ENCODE measurements at places on chromosomes 4 and X.

DNA sequence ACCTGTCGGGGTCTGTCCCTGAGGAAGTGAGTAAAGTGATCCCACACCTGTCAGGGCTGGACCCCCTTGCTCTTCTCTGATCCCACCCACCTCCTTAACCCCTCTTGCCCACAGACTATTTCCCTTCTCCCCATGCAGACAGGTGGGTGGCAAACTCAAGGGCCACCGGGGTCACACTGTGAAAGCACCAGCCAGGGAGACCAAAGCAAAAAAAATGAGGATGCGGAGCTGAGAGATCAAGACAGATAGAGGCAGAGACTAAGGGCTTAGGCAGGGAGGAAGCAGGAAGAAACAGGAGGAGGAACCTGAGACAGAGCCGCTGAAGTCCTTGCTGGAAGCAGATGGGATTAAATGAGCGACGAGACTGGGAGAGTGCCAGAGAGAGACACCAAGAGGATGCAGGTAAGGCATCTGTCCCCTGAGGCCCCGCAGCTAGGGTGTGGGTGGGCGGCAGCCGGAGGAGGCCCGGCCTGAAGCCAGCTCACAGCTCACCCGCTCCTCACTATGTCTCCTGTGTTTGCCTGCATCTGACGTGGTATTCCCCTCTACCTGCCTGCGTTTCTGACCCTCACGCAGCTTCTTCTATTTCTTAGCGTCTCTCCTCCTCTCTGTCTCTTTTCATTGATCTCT, 7.2 kb downstream of the TIMM17B start:
- DNase-seq: no peak

DNA sequence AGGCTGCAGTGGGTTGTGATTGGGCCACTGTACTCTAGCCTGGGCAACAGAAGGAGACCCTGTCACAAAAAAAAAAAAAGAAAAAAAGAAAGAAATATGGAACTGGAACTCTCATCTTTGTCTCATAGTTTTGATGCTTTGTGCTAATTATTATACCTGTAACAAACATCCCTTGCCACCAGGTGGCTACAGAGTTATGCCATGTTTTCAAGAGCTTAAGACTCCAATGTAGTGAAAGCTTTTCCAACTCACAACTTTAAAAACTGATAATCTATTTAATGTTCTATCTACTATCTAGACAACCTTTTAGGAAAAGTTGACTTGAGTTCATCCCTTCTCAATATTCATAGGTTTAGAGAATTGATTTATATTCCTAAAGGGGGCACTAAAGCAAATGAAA, 42.4 kb downstream of the HTR2C start:
- DNase-seq: no peak

GRCh38 chrX:109739625-109740432, 6.8 kb upstream of the ACSL4 start:
- no peak for DNase-seq

GRCh38 chr4:94274912-94275311, 67.2 kb downstream of the SMARCAD1 start:
- no peak for DNase-seq

DNA sequence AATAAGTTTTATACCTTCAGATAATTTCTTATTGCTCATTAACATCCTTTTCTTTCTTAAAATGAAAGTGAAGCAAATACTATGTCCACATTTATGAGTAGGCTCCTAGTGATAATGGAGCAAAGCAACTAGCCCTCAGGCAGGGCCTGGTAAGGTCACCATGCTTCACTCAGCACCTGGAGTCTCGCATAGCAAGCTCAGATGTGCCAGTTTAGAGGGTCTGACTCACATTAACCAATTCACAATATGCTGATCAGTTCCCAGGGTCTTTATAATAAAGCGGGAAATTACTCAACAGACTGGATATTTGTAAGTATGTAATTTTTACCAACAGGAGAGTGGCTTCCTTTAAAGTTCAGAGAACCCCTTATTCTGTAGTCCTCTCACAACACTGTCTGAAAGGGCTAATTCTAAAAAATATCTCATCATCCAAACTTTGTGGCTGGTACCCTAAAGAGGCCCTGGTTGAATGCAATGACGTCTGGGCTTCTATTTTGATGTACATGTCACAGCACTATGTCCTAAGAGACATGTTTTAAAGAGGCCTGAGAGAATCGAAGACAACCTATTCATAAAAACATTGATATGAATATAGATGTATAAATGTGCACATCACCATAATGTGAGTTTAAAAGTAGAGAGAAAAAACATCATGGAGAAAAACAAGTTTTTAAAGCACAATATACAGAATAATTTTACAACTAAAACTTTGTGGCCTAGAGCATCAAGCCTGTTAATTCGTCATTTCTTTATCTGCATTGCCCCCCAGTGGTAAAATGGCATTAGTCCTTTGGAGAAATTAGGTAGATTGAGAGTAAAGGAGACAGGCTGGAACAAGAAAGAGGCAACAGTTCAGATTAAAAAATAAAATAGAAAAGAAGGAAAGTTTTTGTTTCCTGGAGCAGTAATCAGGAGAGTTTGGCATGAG, 44.3 kb downstream of the IL21 start:
- no peak for DNase-seq

- no peak for DNase-seq
These were observed 359.7 kb downstream of the ADAM29 start for GRCh38 chr4:175277816-175278215.

GRCh38 chr4:152849350-152849749, 69.6 kb downstream of the ARFIP1 start:
- no peak for DNase-seq

DNA sequence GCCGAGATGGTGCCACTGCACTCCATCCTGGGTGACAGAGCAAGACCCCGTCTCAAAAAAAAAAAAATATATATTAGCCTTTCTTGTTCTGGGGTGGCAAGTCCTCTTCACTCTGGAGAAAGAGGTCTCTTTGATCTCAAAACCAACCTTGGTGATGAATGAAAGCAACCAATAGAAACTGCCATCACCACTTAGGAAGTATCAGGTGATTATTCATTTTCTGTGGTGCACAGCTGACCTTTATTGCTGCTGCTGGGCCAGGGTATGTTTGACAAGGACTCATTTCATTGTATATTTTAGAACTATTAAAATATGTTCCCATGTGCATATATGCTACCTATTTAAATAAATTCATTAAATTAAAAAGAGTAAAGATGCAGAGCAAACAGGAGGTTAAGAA, 76.0 kb upstream of the KIT start:
- DNase-seq: no peak

- DNase-seq: peak; percentile 37
These were observed 22.4 kb upstream of the CLTRN start for GRCh38 chrX:15686818-15687685.

- no peak for DNase-seq
These were observed 50.0 kb downstream of the EVC start for GRCh38 chr4:5760936-5761480.

GRCh38 chr4:25993395-25994185, 79.6 kb downstream of the SMIM20 start:
- no peak for DNase-seq

GRCh38 chr4:118920247-118920646, 31.6 kb downstream of the SYNPO2 start:
- DNase-seq: no peak

- DNase-seq: no peak
These were observed 82.4 kb downstream of the AFAP1 start for GRCh38 chr4:7857238-7857701.

DNA sequence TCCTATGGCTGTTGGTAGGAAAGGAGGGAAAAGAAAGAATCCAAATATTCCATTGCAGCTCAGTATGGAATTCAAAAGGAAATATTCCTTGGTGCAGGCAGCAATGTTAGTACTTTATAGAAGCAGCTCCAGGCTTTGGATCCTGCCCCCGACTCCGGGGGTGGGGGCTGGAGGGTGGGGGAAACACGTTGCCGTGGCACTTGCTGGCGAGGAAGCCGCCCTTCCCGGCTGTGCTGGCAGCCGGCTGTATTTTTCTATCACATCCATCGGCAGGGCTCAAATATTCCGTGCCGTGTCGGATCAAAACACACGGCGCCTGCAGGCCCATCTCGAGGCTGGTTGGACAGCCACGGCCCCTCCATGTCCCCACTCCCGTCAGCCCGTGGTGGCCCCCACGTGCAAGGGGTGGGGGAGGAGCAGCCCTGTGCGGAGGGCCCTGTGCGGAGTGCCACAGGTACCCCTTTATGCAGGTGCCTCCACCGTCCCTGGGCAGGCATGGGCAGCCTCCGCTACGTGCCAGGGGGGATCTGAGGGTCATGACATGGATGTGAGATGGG, 5.8 kb downstream of the ADRA2C start:
- DNase-seq: no peak

- DNase-seq: no peak
These were observed 25.3 kb downstream of the CPE start for GRCh38 chr4:165404080-165404479.

DNA sequence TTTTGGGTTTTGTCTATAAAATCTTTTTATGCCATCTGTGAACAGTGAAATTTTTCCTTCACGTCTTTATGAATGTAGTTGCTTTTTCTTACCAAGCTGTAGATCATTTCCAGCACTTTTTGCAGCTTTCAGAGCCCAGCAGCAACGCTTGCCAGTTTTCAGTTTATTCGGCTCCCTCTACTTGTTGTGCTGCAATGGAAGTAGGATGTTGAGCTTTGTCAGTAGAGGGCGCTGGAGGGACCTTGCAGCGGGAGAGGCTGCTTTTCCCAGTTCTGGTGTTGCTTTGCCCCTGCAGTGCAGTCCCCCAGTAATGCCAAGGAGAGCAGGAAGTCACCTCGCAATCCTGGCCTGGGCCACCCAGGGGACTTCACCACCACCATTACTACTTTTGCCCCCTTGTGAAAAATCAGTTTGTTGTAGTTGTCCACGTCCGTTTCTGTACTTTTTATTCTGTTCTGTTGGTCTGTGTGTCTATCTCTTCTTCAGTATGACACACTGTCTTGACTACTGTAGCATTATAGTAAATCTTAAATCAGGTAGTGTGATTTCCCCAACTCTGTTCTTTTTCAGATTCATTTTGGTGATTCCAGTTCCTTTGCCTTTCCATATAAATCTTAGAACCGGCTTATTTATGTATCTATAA, 21.8 kb downstream of the CMC4 start:
- no peak for DNase-seq

DNA sequence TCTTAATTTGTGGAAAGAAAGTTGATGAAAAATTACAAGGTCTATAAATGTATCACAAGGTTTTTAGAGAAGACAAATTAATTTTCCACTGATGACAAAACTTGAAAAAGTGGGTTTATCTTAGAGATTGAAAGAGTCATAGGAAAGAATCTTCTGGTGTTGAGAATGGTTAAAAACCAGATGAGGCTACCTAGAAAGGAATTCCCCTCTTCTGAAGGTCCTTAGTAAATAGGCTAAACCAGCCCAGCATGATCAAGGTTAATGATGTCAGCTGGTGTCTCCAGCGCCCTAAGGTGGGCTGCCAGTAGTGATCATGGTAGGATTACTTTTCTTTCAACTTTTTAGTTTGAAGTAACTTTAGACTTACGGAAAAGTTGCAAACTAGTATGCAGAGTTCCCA, 71.8 kb upstream of the PGRMC2 start:
- no peak for DNase-seq

DNA sequence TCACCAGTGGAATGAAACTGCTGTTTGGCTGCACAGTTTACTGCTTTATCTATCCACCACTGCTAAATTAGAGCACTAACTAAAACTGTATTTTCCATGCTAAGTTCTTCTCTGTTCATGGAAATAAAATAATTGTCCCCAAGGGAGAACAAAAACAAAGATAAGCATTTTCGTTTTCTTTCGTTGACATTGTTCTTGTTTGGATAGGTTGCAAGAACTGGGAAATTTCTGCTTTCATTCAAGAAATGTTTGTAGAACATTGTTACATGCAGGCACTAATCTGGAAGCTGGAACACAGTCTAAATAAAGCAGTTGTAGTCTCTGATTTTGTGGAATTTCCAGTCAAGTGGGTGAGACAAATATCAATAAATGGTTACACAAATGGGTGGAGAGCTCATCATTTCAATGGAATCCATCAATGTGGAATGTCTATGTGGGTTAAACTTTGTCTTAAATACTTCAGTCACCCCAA, 5.8 kb upstream of the CXCL8 start:
- no peak for DNase-seq

GRCh38 chr4:87009095-87009648, 74.4 kb downstream of the AFF1 start:
- DNase-seq: no peak

- no peak for DNase-seq
These were observed 1199.1 kb downstream of the ADGRL3 start for GRCh38 chr4:62399242-62399641.

- DNase-seq: no peak
These were observed 1715.2 kb upstream of the ADGRL3 start for GRCh38 chr4:59484944-59485343.
